GOT3 (cell line): ENCODE measurements at places on chromosomes 4 and X.

GRCh38 chrX:101774340-101774739, 114.7 kb upstream of the ARMCX2 start:
- DNase-seq: no peak

GRCh38 chr4:87502580-87503238, 26.5 kb downstream of the SPARCL1 start:
- DNase-seq: no peak

- no peak for DNase-seq
These were observed 26.8 kb downstream of the SH3TC1 start for GRCh38 chr4:8225706-8226443.

DNA sequence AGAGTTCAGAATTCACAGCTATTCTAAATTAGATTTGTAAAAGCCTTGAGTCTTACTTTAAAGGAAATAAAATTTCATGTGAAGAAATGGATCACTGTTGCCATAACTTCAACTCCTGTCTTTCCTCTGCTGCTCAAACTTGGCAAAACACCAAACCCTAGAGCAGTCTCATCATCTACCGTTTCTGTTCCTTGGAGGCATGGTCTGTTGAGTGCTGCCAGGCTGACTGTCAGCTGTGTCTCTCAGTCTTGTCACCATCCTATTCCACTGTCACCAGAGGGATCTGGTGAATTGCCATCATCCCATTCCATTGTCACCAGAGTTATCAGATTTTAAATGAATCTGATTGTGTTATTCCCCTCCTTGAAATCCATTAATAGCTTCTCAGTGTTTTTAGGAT, 55.6 kb downstream of the STIM2 start:
- no peak for DNase-seq
